Activated CD8-positive, alpha-beta memory T cell treated with anti-CD3 and anti-CD28 coated beads for 1 hour (primary cell): ENCODE measurements at places on chromosomes 7 and 10.

DNA sequence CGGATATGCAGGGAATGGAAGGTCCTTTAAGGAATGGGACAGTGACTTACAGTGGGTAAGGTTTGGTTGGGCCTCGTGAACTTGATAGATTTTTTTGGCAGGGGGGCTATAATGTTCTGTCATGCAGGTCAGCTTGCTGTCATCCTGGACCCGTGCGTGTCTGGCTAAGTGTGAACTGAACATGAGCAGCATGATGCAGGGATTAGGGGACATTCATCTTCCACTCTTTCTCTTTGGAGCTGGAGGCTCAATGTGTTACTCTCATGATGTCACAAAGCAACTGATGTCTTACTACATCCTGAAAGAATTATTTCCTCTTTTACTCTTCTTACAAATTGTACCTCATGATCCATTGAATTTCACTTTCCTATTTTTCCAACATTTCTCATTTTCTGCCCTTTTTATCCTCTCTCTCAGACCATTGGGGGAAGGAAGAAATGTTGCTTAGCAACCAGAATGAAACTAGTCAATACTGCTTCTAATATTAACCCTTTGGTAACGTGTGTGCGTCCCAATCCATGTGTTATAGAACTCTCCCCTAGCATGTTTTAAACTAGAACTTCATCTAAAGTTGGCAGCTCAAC, 549.1 kb downstream of the LRMDA start:
- no peak for DNase-seq

- DNase-seq = no peak
Measured at GRCh38 chr10:69952821-69953221, 99.8 kb upstream of the MACROH2A2 start.

- no peak for DNase-seq
Measured at GRCh38 chr7:133155146-133155545, 73.3 kb upstream of the CHCHD3 start.

DNA sequence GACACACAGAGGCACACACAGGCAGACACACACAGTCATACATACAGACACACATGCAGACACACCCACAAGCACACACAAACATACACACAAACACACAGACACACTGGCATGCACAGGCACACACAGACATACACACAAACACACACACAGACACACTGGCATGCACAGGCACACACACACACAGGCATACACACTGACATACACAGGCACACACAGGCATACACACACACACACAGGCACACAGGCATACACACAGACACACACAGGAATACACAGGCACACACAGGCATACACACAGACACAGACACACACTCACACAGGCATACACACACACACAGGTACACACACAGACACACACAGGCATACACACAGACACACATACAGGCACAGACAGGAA, 340.7 kb upstream of the VSTM2A start:
- DNase-seq = no peak

DNA sequence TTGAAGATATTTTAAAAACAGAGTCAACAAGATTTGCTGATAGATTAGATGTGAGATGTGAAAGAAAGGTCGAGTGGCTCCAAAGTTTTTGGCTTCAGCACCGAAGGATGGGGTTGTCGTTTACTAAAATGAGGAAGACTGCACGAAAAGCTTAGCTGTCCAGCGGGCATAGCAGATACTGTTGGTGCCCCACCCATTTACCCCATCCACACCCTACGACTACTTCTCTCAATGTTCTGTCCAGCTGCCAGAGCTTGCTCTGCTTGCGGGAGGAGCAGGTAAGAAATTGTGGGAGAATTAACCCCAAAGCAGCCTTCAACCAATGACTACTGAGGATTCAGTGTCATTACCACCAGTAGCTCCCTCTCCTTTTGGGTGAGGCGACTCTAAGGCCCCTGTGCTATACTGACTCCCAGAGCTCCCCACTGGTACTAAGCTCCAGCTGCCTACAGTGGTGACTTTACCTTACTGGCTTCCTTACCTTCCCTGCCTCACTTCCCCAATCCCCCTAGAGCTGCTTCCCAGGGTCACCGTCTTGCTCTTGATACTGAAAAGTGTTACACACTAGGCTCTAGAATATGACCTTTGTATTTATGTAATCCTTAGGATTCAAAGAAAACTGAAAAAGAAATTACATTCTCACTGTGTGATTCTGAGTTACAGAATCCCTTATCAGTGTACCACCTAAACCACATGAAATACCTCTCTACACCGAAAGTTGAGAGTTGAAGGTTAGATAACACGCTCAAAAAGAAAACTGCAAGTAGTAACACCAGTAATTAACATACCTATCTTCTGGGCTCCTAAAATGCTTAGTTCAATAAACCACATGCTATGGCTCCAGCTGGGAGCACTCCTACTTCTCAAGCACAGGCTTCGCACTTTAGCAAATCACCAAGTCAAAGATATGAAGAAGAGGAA, 22.3 kb downstream of the CACUL1 start:
- no peak for DNase-seq
